Esophagus squamous epithelium (tissue), 5 donors: ENCODE measurements at places on chromosomes 11 and 22.

DNA sequence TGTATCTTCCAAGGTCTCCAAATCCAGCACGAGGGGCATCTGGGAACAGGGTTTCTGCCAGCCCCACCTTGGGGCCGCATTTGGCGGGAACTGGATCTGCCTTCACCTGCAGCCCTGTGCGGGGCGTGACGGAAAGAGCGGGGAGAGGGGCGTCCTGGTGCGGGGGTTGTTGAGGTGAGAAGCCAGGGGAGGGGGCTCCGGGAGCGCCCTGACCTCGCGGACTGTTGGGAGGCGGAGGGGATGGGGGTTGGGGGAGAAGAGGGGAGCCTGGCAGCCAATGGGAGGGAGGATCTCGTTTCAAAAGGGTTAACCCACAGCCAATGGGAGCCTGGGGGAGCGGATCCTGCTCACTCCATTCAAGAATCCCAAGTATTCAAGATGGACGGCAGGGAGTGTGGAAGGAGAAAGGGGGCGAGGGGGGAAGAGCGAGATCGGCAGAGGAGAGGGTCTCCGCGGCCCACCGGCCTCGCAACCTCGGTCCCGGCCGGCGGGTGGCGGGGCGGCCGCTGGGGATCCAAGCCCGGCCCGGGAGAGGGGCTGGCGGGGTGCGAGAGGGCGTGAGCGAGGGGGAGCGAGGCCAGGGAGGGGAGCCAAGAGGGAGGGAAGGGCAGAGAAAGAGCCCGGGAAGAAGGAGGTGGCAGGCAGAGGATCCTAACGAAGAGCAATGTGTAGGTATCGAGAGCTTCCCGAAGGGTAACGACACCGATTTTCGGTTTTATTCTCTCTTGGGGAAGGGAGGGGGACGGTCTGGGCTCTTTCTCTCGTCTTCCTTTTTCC is 11.5 kb downstream of the YPEL4 start:
- no peak for DNase-seq

DNA sequence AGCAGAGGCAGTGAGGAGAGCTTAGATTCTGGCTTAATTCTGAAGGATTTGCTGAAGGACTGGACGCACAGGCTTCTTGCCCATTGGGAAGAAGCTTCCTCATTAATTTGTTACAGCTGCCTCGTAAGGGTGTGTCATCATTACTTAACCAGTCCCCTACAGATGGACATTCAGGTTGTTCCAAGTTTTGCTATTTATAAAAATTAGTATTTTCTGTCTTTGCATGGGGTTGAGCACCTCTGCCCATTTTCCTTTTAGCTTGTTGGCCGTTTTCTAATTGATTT is 38.1 kb downstream of the CAPN1 start:
- no peak for DNase-seq

- no peak for DNase-seq
Observed at GRCh38 chr11:1340111-1340510, 30.7 kb upstream of the TOLLIP start.

GRCh38 chr22:39306456-39307361 is 12.7 kb downstream of the RPL3 start:
- DNase-seq: no peak

DNA sequence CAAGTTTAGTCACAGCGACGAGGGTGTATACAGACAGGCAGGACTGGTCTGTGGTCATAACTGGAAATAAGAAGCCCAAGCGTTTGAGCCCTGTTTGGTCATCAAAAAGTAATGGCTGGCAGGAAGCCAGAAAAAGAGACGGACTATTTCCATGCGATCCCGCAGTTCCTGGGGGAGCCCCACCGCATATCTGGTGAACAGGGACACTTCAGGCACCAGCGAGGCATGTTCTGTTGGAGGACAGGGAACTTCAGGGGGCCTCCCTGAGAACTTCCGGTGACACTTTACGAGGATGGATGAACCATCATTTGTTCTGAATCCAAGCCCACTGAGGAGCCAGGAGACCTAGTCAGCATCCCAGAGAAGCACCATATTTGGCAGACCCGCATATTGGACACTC is 29.7 kb upstream of the TRIM29 start:
- DNase-seq: no peak

GRCh38 chr22:39556970-39557841 is 13.3 kb upstream of the CACNA1I start:
- DNase-seq: no peak
